ENCODE measurements at places on chromosomes 1 and 21. TPM values are rescaled to one million over a fixed set of nuclear protein-coding genes. Genes with fewer than 3 reads are reported as not detected.

DNA sequence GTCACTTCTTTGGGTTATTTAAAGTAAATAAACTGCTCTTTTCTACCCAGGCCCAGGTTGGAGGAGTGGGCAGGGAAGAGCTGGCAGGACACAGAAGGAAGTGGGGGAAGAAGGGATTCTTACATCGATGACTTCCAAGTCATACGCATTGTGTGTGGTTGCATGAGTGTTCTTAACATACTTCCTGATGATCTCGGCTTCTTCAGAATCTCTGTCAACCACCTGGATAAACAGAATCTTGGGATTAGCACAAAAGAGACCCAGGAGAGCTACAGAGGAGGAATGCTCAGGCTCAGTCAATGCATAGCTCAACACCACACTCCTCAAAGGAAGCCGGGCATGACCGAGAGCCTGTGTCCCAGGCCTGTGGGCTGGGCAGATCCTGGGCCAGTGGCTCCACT, 42.1 kb downstream of the PARP1 start:
- no peak for DNase-seq

DNA sequence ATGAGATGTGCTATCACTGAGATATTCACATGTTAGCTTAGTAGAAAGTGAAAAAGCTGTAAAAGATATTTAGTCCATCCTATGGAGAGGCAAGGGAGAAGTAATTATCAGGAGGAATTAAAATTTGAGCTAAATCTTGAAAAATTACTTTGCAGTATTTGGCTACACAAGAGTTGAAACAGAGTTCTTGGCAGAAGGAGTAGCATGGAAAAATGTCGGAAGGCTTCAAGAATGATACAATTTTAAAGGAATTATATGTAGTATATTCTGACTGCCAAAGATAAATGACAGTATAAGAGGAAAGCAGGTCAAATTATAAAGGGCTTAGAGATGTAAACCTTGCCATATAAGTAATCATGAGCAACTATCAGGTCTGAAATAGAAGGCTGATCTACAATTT, 518.9 kb downstream of the BRINP3 start:
- DNase-seq, result no peak

The KCNC4 gene
- total RNA-seq, result 9.2 TPM

DNA sequence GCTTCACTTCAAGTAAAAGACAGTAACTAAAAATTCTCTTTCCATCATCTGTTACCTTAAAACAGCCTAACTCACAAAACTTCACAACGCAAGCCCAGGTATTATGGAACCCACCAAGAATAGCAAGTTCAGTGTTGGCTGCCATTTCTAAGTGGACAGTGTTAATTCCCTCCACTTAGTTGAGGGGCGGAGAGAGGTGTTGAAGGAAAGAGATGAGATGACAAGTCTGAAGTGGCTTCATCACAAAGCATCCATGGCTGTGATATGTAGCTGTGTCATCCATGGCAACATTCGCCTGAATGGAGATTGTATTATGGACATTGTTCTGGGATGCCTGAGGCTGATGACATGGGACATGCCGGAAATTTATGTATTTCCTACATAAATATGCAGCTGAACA, 101.8 kb downstream of the SIM2 start:
- no peak for DNase-seq

DNA sequence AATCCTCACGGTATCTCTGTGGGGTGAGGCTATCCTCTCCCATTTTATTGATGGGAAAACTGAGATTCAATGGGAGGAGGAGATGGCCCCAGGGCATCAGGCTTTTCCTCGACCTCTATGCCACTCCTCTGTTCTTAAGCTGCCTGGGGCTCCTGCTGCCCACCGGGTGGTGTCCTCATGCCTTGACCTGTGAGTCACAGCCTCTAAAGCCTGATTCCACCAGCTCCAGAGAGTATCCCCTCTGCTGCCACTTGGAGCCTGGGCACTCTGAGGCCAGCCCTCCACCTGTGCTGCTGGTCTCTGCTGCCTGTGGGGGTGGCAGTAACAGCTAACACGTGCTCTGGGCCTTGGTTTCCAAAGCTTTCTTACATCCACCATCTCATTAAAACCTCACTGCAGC, 241.2 kb downstream of the TRABD2B start:
- no peak for DNase-seq

- DNase-seq, result no peak
Observed at GRCh38 chr21:22728091-22728490, 1729.9 kb downstream of the NCAM2 start.

DNA sequence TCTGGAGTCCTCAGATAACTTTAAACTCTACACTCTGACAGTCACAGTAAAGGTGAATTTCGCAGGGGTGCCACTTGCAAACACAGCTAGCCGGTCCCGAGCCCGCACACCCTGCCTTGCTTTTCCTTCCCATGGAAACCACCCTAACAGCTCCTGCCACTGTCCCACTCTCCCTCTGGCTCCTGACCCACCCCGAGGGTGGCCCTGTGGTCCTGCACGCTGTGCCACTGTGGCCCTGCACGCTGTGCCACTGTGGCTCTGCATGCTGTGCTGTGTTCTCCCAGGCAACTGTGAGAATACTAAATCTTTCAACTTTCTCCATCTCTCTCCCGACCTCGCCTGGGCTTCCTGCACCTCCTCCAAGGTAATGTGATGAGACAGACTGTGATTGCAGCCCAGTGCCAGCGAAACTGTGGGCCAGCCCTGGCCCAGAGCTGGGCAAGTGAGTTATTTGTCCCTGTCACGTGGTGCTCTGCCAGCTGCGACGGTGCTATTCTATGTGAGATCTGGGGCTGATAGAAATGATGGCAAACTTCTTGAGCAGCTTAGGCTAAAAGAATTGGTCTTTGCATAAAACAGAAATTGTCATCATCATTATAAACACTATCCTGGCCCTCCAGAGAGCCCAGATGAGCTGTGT, 63.4 kb upstream of the TARBP1 start:
- DNase-seq, result no peak

The CYP2J2 gene
- total RNA-seq, result 2.4 TPM

- no peak for DNase-seq
Observed at GRCh38 chr1:234546890-234547788, 62.8 kb downstream of the IRF2BP2 start.

The CA6 gene
- total RNA-seq, result not detected

GRCh38 chr1:210372491-210372890, 43.8 kb downstream of the HHAT start:
- DNase-seq, result no peak

DNA sequence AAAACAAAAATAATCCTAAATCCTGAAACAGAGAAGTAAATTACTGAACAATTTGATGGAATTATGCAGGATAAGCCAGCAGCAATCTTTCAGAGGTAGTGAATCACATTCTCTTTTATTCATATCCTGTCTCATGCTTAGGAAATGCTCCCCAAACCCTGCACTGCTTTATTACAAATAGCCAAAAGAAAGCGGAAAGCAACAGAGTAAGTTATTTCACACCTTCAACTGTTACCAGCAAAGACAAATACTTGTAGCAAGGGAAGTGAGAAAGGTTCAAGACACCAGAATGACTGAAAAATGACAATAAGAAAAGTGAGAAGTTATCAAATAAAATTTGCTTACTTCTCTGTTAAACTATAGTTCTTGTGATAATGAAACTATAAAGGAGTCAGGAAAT, 6.2 kb downstream of the ZRANB2 start:
- DNase-seq, result no peak

DNA sequence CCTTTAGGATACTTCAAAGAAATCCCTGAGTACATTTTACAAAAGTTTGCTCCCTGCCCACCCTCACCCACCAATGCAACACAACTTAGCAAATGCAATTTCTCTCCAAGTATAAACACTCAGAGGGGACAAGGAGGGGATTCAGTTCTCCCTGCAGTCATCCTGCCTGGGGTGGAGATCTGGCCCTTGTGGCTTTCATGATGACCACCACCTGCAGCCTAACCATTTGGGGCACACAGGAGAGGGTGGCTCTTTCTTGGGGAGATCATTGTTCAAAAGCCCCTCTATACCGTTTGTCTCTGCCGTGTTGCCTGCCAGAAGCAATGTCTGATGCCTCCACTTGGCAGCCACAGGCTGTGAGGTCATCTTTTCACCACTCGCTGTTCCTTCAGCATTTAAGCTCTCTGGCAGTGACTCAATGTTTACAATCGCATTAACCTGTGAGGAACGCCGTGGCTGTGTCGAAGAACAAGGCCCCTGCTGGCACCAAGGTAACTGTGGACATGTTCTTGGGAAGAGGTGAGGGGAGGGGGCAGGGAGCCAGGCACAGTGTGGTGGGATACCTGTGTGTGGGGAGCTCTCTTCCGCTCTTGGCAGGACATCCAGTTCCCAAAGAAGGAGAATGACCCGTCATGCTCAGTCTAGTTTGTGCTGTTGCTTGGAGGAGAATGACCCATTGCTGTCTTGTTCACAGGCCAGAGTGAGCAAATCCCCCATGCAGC, 103.9 kb upstream of the DUSP10 start:
- DNase-seq, result peak; percentile 68

The CNIH3 gene
- total RNA-seq, result 5.2 TPM

GRCh38 chr1:109845658-109846057, 65.0 kb upstream of the CSF1 start:
- DNase-seq, result no peak

DNA sequence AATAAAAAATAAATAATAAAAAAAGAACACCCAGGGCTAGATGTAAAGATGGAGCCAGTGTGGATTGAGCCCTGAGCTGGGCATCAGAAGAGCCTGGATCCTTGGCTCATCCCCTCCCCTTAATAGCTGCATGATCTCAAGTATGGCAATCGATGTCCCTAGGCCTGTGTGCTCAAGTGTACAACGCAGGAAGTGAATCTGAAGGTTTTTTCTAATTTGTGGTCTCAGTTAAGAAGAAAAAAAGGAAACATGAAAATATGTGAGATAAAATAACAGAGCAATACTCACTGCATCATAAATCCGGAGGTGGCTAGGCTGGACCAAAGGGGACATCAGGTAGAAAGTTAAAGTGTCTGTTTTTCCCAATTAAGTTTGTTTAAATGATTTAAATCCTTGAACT, 47.3 kb upstream of the SLC44A3 start:
- no peak for DNase-seq

DNA sequence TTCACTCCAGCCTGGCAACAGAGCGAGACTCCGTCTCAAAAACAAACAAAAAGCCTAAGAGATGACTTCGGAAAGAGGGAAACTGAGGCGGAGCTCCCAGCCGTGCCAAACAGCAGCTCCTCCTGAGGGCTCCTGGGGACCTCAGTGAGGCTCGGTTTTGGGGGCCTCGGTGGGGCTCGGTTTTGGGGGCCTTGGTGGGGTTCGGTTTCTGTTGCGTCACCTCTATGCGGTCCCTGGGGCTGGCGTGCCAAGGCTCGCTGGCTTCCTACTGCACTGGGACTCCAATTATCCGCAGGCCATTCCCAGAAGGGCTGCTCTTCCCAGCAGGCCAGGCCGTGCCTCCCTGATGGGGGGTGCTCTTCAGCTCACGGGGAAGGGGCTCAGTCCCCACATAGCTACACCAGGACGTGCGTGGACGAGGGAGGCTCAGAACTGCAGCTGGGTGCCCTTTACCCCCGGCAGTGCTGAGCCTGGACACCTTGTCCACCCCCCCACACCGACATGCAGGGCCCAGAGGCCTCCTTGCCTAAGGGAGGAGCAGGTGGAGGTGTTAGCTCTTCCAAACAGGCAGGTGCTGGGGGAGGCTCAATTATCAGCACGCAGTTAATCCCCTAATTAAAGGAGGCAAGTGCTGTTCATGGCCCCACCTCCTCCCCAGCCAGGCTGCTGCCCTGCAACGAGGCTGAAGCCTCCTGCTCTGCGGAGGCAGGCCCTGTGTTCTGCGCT, 5.1 kb upstream of the C1orf159 start:
- DNase-seq, result no peak

The IQGAP3 gene
- total RNA-seq, result 1.0 TPM

The AKNAD1 gene
- total RNA-seq, result 0.31 TPM

- peak; percentile 91 for DNase-seq
Observed at GRCh38 chr1:39132505-39133339, 71.8 kb upstream of the MACF1 start.

DNA sequence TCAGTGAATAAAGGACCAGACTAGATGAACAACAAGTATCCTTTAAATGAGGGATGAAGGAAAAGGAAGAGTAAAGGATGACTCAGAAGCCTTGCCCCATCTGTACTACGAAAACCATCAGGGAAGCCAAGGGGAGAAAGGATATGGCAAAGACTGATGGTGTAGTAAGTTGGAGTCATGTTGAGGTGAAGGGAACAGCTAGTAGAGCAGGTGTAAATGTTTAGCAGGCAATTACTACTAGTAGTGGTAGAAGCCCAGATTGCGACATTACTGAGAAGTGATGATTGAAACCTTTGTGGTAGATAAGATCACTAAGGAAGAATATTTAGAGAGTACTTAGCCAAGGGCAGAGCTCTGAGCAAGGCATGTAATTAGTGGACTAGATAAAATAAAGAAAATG, 84.0 kb downstream of the PHTF1 start:
- DNase-seq, result no peak

The NPPA gene
- 19.8 TPM for total RNA-seq

- no peak for DNase-seq
Observed at GRCh38 chr1:56967900-56968832, 2.4 kb upstream of the C8B start.

GRCh38 chr1:47388030-47388890, 27.8 kb upstream of the FOXE3 start:
- peak; percentile 62 for DNase-seq

GRCh38 chr1:94831641-94832040, 11.5 kb downstream of the SLC44A3 start:
- DNase-seq, result no peak

The MX1 gene
- 22.7 TPM for total RNA-seq

The TPTE gene
- total RNA-seq, result not detected

The RABIF gene
- total RNA-seq, result 10.3 TPM

The RBP7 gene
- 2.1 TPM for total RNA-seq

DNA sequence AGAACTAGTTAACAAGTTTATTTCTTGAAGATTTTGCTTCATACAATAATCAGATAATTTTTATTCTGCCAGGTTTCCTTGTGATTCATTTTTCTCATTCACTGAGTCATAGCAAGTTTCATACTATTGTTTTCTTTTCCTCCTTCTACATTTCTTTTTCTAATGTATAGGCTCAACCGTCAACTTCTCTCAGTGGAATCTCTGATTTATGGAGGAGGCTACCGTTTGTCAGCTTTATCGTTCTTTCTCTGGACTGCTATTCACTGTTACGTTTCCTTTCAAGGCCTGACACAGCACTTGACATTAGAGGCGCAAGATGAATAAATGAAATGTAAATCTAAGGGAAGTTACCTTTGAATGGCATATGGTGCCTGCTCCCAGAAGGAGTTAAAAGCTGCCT, 284.3 kb upstream of the NR5A2 start:
- no peak for DNase-seq

Data from lung (tissue), 17 donors.